ENCODE measurements at places on chromosomes 16 and 17. TPM values are rescaled to one million over a fixed set of nuclear protein-coding genes. Genes with fewer than 3 reads are reported as not detected.

DNA sequence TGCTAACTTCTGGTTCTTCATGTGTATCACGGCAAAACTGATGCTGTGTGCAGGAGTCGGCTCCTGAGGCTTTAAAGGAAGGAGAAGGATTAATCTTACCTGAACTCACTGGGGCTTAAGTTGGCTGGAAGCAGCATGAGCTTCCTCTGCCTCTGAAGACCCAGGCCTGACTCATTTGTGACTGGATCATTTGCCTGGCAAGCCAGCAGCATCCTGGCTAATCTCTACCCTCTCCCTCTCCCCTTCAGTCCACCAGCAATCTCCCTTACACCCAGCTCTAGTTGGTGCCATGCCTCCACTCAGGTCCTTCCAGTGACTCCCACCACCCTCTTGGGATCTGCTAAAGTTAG, 150.3 kb downstream of the IRX3 start:
- no peak for DNase-seq

SMIM36 gene
- total RNA-seq, result not detected

SERPINF2 gene
- not detected for total RNA-seq

CES5A gene
- total RNA-seq, result not detected

GNAO1 gene
- total RNA-seq, result 0.37 TPM

GRCh38 chr16:84752600-84752999, 52.8 kb downstream of the USP10 start:
- no peak for DNase-seq

GP2 gene
- total RNA-seq, result not detected

GRCh38 chr17:30377574-30378240, 1.0 kb upstream of the CPD start:
- no peak for DNase-seq

DNA sequence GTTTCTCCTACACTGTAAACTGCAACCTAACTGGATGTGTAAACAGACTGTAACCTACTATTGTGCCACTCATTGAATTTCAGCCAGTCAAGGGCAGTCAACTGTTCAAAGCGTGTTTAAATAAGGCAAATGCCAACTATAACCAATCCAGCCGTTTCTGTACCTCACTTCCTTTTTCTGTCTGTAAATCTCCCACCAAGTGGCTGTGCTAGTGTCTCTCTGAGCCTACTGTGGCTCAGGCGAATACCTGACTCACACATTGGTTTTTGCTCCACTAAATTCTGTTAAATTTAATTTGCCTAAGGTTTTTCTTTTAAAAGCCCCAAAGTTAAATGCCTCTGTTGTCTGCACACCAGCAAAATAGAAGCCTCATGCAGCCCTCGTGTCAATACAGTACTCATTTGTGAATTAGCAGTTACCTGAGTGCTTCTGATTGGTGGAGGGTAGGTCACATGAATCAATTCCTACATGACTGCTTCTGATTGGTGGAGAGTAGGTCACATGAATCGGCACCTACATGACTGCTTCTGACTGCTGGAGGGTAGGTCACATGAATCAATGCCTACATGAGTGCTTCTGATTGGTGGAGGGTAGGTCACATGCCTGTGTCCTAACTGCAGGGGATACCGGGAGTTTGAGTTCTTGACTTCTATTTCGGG, 31.1 kb upstream of the CCR7 start:
- no peak for DNase-seq

NATD1 gene
- 2.9 TPM for total RNA-seq

FNDC8 gene
- total RNA-seq, result not detected

- DNase-seq, result no peak
Measured at GRCh38 chr16:2715966-2716885, 3.8 kb downstream of the PRSS27 start.

- DNase-seq, result no peak
Measured at GRCh38 chr16:83586036-83586435, 221.7 kb upstream of the HSBP1 start.

DNA sequence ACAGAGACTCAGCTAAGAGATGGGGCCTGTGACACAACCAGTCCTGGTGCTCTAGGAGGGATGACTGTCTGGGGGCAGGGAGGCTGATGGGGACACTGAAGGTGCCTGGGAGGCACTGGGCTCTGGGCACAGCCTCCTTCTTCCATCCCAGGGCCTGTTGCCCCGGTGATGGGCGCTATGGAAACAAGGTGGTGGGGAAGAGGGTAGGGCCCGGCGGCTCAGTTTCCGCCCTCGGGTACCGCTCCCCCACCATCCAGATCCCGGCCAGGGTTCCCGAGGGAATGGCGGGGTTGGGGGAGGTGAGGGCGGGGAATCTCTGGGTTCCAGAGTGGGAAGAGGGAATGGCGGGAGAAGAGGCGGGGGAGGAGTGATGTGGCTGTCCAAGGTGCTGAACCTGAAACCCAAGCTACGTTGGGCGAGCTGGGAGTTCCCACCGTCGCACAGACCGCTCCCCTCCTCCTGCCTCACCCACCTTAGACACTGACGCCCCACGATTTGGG, 981 bp downstream of the KCNH4 start:
- no peak for DNase-seq

DNA sequence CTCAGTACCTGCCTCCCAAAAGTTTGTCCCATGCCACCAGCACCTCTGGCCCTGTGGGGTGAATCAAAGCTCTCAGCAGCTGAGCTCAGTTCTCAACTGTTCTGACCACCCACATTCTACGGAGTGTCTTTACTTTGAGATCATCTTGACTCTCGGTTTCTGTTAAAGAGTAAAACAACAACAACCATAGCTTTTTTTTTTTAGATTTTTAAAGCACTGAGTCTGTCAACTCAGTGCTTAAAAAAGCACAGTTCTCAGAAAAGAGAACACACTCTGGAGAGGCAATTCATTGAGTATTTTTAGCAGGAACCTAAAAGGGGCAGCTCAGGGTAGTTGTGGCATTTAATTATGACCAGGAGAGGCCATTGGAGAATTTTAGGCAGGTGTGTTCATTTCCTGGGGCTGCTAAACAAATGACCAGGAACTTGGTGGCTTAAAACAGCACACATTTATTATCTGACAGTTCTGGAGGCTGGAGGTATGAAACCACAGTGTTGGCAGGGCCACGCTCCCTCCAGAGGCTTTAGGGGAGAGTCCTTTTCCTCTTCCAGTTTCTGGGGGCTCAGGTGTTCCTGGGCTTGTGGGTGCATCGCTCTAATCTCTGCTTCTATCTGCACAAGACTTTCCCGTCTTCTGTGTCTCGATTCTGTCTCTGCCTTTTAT, 6.7 kb upstream of the WFIKKN2 start:
- DNase-seq, result no peak

DNA sequence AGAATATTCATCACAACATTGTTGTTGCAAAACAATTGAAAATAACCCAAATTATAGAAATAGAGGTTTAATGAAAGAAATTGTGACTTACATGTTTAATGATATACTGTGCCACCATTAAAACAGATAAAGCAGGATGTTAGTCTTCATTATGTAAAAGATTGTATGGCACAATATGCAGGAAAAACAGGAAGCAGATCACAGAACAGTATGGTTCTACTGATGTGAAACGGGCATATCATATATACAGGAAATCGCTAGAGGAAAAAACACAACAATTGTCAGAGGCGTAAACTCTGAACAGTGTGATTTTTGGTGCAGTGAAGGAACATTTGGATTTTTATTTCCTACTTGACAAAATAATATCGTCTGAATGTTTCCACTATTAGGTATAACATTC, 22.0 kb downstream of the OR3A1 start:
- DNase-seq, result no peak

CLEC3A gene
- total RNA-seq, result not detected

C17orf50 gene
- not detected for total RNA-seq

- DNase-seq, result no peak
Measured at GRCh38 chr17:39281806-39282205, 56.1 kb upstream of the STAC2 start.

DNA sequence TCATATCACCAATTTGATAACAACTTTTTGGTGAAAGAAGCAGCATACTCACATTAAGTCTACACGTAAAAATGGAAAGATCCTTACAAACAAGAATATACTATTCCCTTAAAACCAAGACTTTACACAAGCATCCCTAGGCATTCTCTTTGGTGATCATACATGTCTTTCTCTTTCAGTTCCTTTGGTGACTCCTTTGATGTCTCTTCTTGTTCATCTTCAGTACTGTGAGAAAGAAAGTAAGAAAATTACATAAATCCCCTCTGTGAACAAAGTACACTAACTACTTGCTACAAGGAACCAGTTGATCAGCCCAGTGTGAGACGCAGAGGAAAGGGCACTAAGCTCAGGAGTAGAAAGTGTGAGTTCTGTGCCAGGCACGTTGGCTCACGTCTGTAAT, 59.6 kb upstream of the MTMR4 start:
- DNase-seq, result no peak

- no peak for DNase-seq
Measured at GRCh38 chr16:19168371-19169081, 486 bp downstream of the SYT17 start.

- no peak for DNase-seq
Measured at GRCh38 chr17:32869345-32870026, 7.4 kb downstream of the MYO1D start.

DNA sequence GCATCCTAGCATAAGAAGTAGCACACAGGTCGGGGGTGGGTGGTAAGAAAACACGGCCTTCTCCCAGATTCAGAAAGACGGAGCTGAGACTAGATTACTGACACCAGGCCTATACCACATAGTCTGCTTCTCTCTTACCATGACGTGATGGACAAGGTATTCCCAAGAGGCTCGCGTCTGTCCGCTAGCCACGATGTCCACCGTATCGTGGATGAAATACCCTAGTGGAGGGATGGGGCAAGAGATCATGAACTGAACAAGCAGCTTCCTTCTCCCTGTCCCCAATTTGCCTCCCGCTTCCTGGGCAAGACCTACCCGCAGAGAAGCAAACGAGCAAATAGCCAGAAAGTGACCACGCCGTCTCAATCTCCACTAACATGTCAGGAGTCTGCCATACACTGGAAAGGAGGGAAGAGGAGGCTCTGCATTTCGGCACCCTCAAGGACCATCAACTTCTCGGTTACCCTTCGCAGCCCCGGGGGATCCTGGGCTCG, 820 bp downstream of the TLCD1 start:
- DNase-seq, result no peak

- DNase-seq, result peak; percentile 23
Measured at GRCh38 chr16:21159281-21159951, 942 bp downstream of the LDAF1 start.

Data from activated naive CD4-positive, alpha-beta T cell treated with anti-CD3 and anti-CD28 coated beads, Interleukin-2, amount 50 U/mL, for 72 hours (primary cell).